ENCODE measurements at places on chromosomes 11 and 22. TPM values are rescaled to one million over a fixed set of nuclear protein-coding genes. Genes with fewer than 3 reads are reported as not detected.
A peak's percentile ranks its signal among the peaks of the same experiment; 100 is the strongest.

KCNJ4 gene
- total RNA-seq = not detected

MS4A14 gene
- total RNA-seq = 1.7 TPM

ACR gene
- not detected for total RNA-seq

MOGAT2 gene
- not detected for total RNA-seq

APOBEC3B gene
- total RNA-seq = not detected

TUBA8 gene
- 12.9 TPM for total RNA-seq

NXPE1 gene
- total RNA-seq = not detected

NNMT gene
- 409 TPM for total RNA-seq

PNPLA3 gene
- total RNA-seq = not detected

BTG4 gene
- not detected for total RNA-seq

ACER3 gene
- total RNA-seq = 16.3 TPM

FERMT3 gene
- total RNA-seq = 28.5 TPM

TRAPPC4 gene
- 49.8 TPM for total RNA-seq

SLN gene
- total RNA-seq = 2.7 TPM

DNA sequence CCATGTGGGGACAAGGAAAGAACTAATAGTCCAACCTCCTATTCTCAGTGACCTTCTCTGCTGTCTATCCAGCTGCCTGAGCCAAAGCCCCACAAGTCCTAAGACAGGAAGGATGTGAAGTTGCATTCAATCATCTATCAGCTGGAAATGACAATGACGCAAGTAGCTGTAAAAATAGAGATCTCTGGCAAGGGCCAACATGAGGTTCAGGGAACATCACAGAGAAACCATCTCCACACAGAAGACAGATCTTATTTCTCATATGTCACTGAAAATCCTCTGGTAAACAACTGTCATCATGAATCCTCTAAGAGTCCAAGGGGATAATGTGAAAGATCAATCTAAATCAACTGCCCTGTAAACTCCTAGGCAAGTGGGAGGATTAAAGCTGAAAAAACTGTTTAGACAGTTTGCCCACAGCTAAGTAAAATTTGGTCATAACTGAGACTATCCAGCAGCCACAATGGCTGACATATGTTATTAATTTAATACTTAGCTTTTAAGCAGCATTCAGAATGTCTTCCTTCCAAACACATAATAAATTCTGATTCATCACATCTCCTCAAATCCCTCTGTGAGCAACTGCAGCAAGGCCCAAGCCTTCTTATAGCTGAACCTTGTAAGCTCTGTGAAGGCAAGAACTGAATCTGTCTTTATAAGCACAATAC is 52.1 kb downstream of the ALG9 start:
- ATAC-seq = peak; percentile 81

GRCh38 chr11:23711981-23712380 is 784.9 kb upstream of the LUZP2 start:
- ATAC-seq = no peak

GRCh38 chr11:134334796-134335571 is 3.2 kb downstream of the GLB1L2 start:
- no peak for ATAC-seq

GRCh38 chr11:130775306-130776060 is 140.8 kb downstream of the SNX19 start:
- ATAC-seq = no peak

- no peak for ATAC-seq
Measured at GRCh38 chr11:69204941-69205742, 49.4 kb downstream of the SMIM38 start.

DNA sequence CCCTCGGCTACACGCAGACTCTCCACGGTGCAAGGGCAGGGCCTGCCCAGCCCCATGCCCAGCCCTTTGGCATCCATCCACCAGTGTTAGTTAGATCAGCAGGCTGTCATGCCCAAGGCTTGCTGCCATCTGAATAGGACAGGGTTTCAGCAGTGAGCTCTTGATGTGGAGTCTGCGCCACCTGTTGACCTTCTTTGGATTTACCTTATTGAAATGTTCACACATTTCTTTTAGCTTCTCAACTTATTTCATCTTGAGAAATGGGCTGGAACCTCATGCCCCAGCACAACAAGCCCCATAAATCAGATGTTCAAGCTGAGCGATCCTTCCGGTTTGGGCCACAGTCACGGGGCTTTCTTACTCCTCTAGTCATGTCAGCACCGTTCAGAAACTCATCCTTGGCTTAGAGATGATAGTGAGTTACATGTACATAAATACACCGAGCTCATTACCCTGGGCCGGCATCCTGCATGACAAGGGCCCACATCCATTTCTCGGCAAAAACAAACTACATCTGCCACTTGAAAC is 61.7 kb downstream of the PARVB start:
- ATAC-seq = peak; percentile 60

DNA sequence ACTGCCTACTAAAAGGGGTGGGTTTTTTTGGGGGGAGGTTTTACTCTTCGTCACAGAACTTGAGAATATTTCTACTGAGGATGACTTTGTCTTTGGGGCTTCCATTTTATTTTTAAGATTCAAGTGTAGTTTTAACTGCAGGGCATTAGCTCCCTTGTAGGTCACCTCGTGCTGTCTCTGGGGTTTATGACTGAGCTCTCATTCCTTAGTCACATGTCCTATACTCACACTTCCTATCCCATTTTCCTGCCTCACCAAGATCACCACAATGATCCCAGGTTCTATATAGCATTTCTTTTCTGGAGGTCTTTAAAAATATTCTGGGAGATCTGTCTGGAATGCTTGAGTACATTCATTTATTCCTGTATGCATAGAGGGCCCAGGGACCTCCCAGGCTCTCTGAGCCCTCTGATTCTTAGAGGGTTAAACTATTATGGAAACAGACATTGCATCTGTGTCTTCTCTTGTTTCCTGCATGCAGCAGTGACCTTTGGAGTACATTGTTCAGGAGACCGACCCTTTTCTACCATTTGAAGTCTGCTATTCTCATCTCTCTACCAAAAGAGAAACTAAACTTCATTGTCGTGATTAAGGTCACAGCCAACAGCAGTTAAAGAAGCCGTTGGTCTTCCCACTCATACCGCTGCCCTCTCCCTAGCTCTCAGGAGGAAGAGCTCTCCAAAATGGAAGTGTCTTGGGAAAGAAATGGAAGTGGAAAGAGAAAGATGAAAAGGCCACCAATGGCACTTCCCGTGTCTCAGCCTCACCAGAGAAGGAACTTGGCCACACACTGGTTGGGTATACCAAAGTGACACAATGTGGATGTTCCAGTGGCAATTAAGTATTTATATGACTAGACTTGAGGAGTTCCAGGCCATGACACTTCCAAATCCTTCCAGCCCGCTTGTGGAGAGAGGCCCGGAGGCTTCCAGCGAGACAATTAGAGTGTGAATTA is 77.5 kb downstream of the ZBTB16 start:
- no peak for ATAC-seq

GRCh38 chr11:93819966-93820695 is 30.3 kb downstream of the VSTM5 start:
- ATAC-seq = no peak

DNA sequence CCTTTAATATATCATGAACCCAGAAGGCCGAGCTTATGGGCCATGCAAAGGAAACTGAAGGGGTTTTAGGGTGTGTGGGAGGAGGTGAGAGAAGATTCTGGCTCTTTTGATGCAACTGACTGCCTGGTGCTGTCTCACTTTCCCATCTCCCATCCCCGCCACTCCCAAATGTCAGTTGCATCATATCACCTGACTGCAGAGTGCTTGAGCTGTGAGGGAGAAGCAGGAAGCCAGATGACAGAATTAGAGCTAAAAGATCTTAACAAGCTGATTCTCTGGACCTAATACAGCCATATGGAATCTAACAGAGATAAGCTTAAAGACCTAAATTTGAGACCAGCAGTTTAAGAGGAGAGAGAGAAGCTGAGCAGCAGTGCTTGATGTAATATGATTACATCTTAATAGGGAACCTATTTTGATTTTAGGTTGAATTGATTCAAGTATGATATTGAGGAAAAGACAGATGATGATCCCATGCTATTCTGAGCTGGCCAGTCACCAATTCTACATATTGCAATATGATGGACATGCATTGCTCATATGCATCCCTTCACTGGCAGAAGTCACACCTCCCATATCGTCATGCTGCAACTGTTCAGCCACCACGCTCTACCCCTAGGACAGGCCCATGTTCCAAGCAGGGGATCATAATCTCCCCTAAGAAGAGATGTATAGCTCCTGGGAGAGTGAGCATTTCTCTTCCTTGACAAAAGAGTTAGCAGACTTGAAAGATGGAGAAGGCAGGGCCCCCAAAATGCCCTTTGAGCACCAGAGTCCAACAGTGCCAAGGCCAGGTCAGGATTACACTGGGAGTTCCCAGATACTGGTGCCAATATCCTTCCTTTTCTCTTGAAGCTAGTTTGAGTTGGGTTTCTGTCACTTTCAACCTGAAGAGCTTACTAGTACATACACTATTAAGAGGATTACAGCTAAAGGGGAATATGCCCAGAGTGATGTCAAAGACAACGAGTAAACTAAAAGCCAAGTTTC is 44.9 kb downstream of the PLEKHA7 start:
- ATAC-seq = no peak

DNA sequence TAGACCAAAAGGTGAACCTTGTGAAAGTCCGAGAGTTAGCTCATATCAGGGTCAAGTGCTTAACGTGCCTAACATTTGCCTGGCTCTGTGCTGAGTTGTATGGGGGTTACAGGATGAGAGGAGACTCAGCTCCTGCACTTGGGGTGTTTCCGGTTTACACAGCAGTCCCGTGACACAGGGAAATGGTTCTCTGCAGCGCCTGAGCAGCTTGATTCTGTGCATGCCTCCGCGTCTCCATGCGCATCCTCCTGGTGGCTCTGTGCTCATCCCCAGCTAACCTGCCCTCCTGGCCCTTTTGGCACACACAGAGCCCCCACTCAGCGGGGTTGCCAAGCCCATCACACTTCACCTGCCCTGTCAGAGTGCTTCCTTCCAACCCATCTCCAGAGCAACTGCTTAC is 238.3 kb upstream of the TBCEL start:
- no peak for ATAC-seq

- ATAC-seq = no peak
Measured at GRCh38 chr11:22371160-22371559, 33.0 kb downstream of the SLC17A6 start.

DNA sequence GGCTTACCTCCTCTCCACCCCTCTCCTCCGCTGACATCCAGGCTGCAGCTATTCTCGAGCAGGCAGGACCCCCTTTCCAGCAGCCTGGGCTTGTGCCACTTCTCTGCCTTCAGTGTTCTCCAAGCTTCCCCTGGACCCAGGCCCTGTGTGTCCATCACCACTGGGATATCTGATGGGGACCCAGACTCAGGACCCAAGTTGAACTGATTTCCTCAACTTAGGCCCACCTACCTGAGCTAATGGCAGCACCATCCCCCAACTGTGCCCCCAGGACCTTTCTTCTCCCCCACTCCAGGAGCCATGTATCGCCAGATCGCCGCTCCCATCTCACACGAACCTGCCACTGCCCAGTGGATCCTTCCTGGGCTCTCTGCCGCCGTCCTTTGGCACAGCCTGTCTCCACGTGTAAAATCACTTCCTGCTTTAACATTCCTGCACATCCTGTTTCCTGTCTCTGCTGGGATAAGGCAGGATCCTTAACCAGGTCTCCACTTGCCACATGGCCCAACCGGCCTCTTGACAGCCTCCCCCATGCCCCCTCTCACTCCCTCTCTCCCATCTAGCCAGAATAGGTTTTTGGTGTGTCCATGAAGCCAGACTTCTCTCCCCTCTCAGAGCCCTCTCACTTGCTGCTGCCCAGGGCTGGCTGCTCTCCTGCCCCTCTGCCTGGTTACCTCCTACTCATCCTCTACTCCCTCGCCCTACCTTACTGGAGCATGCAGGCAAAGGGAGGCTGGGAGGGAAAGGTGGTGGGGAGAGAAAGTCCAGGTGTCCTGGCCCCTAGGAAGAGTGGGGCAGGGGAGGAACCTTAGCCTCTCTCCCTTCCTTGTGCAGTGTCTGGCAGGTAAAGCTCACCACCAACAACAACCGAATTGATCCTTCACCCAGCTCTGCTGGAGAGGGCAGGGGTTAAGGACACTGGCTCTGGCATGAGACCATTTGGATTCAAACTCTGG is 9.4 kb downstream of the SPATA19 start:
- no peak for ATAC-seq

DNA sequence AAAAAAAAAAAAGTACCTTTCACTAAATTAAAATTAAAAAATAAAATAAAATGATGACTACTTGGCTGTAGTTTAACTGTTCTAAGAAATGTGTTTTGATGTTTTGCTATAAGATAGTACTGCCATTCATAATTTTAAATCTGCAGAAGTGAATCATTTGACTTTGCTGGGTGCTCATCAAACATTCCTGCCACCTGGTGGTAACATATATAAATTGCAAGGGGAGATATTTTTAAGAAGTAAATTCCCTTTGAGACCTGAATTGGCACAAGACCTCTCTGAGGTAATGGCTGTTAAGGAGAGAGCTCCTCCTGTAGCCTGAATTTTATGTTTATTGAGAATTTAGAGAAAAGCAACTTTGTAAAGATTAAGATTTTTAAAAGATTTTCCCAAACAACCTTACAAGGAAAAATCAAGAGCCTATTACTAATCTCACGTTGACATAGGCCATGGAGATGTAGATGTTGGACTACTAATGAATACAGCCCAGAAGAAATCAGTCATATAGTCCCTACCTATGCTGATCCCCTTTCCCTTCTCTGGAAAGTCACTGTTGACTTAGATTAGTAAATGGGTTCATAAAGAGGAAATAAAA is 11.9 kb upstream of the NARS2 start:
- no peak for ATAC-seq

DNA sequence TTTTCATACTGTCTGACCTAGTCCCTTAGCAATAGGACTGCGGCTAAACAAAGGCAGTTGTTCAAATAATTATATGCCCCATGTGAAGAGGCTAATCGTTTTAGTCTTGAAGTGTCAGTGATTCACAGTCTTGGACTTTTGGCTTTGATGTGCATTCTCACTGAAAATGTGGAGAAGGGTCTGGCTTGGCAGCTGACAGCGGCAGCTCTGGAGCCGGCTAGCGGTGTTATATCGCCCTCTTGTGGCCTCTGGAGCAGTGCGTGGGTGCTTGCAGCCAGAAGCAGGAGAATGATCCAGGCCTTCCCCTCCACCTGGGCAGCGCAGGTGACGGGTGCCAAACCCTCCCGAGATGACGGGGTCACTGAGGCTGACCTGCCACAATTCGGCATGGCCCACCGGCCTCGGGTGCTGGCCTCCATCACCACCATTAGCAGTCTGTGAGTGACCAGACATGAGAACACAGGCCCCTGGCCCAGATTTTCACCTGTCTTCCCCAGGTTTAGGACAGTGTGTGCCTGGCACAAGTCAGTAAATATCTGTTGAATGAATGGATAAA is 90.3 kb upstream of the PITPNB start:
- peak; percentile 82 for ATAC-seq

GRCh38 chr11:10623797-10624761 is 55.6 kb upstream of the LYVE1 start:
- ATAC-seq = peak; percentile 69

DNA sequence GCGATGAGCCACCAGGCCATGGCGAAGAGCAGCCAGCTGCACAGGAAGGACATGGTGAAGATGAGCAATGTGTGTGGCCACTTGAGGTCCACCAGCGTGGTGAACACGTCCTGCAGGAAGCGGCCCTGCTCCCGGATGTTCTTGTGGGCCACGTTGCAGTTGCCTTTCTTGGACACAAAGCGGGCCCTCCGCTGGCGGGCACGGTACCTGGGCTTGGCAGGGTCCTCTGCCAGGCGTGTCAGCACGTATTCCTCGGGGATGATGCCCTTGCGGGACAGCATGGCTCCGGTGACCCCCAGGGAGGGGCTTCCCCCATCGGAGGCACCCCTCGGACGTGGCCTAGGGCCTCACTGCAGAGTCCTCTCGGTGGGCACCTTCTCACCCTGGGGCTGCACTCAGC is 648 bp downstream of the KCNJ11 start:
- ATAC-seq = no peak

GRCh38 chr11:108858622-108859021 is 193.8 kb downstream of the DDX10 start:
- ATAC-seq = no peak

- ATAC-seq = no peak
Measured at GRCh38 chr11:36478700-36479329, 31.3 kb downstream of the TRAF6 start.
